ENCODE measurements at places on chromosomes 16 and 17.

GRCh38 chr16:68378436-68379415 lies 67.9 kb downstream of the PRMT7 start:
- no peaks in the 10 kb centered on the region for H3K36me3 ChIP-seq
- H3K4me1 ChIP-seq, result peaks cover 17% of the 10 kb centered on the region
- H3K27ac ChIP-seq, result no peak overlapping the region
- no peak overlapping the region for H3K4me3 ChIP-seq

DNA sequence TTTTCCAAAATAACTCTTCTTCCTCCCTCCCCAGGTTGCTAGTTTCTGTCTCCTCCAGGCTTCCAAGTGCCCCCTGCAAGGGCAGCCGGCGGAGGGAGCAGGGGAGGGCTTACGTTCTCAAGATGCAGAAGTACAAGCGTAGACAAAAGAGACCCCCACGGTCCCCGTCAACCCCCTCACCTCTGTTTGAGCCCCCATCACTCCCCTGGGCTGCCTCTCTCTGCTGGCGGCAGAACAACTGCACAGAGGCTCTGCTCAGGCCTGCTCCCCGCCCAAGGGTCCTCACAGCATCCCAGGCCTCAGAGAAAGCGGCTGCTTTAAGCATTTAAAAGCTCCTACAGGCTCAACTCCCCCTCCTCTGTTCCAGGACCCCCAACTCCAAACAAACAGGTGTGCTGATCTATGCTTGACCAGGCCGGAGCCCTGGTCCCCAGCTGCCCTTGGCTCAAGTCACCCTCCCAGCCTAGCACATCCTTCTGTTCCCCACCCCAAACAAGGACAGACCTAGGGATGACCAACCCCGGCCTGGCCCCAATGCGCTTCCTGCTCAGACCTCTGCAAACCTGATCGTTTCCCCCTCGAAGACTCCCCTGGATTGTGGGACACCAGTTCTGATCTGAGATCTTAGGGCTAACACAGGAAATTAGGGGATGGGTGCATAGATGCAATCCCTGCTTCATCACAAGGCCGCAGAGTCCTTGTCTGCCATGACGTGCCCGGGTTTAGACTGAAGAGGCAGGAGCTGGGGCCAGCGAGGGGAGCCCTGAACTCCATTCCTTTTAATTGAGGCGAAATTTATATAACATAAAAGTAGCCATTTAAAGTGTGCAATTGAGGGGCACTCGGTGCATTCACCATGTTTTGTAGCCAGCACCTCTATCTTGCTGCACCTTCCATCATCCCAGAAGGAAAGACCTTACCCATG lies 17.2 kb upstream of the RBFOX3 start:
- no peak overlapping the region for H3K27ac ChIP-seq
- no peak for DNase-seq
- no peaks in the 10 kb centered on the region for H3K36me3 ChIP-seq
- no peaks in the 10 kb centered on the region for H3K27me3 ChIP-seq

DNA sequence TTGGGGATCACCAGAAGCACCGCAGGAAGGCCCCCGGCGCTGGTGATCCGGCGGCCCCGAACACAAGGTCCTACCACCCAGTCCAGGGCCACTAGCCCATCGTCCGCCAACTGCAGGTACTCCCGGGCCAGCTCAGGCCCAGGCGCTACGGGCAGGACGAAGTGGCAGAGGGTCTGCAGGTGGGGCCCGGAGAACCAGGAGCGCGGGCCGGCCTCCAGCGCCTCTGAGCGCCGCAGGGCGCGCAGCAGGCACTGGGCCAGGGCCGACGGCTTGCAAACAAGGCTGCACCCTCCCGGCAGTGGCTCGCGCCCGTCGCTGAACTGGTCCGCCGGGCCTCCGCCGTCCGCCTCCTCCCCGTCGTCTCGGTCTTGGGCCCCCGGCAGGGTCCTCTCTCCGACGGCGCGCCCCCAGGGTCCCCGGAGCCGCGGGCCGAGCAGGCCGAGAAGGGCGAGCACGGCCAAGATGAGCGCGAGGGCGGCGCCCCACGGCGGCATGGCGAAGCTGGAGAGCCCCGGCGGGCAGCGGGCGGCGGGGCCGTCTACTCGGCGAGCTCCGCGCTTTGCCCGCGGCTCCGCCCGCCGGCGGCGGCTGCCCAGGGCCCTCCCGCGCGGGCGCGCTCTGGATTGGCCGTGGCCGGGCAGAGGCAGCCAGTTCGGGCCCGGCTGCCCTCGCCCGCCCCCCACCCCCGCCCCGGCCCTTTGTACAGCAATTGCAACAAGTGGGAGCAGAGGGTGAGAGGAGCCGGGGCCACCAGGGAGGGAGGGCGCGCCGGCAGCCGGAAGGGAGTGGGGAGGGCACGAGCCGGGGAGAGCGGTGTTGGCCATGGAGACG lies at the start of gene ABHD15:
ABHD15 (minus strand) TSS at position 565 of the 831 bp plus-strand sequence; CDS start at position 494, 71 bp downstream.
- H3K4me1 ChIP-seq, result peaks cover 33% of the 10 kb centered on the region
- H3K36me3 ChIP-seq, result peaks cover 7% of the 10 kb centered on the region
- peak within 1 kb of the TSS; percentile 78 for H3K27ac ChIP-seq

DNA sequence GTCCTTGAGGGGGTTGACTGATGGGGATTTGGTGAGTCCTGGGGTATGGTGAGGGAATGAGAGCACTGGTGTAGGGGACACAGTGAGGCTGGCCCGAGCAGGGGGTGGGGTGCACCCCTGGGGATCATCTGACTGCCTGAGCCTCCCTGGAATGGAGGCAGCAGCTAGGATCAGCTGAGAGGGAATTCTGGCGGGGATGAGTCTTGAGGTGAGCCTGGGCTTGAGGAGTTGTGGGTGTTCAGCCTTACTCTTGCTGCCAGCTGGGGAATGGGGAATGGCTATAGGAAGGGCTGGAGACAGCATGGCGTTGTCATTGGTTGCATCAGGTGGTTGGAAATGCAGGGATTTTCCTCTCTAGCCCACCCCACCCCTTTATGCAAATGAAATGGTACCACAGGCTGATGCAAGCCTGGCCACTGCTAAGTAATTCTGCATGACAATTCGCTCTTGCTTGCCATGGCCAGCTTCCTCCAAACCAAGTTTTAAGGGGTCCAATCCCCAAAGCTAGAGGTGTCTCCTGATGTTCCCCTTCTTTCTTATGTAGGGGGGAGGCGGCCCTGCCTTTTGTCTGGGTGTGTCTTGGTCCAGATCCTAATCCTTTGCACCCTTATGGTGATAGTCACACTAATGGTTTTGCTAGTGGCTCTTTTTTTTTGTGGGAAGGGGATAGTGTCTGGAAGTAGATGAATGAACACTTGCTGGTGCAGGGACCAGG lies 7.5 kb downstream of the NFE2L1 start:
- no peak for DNase-seq
- peaks cover 23% of the 10 kb centered on the region for H3K4me1 ChIP-seq
- H3K4me3 ChIP-seq, result no peak overlapping the region
- H3K27me3 ChIP-seq, result no peaks in the 10 kb centered on the region
- H3K27ac ChIP-seq, result no peak overlapping the region

DNA sequence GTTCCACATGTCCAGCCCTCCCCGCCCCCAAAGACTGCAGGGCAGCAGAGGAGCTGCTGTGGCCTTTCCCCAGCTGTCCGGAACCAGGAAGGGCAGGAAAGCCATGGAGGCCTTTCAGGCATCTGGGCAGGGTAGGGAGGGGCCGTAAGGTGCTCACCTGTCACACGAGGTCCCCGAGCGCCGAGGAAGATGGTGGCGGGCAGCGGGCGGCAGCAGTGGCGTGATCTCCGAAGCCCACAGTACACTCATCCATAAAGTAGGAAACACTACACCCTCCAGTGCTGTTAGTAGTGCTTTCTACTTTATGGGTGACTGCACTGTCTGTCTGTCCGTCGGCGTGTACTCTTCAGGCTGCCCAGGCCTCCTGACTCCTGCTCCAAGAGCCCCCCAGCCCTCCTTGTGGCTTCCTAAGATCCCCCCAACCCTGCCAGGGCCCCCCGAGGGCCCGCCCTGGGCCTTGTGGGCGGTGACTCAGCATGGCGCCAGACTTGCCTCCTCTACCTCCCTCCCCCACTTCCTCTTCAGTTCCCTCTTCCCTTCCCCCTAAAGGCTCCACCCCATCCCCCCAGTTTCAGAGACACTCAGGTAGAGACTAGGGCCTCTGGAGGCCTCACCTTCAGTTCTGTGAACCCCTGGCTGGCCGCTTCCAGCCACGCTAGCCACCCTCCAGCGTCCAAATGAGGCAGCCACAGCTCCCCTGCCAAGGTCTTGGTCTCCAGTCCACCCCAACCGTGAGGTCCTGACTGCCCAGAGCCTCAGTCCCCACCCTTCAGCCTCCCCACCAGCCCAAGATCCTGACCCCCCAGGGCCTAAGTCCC lies 2.6 kb upstream of the TSPOAP1 start:
- peak; percentile 91 for DNase-seq
- peak overlapping the region; percentile 99 for H3K4me3 ChIP-seq

DNA sequence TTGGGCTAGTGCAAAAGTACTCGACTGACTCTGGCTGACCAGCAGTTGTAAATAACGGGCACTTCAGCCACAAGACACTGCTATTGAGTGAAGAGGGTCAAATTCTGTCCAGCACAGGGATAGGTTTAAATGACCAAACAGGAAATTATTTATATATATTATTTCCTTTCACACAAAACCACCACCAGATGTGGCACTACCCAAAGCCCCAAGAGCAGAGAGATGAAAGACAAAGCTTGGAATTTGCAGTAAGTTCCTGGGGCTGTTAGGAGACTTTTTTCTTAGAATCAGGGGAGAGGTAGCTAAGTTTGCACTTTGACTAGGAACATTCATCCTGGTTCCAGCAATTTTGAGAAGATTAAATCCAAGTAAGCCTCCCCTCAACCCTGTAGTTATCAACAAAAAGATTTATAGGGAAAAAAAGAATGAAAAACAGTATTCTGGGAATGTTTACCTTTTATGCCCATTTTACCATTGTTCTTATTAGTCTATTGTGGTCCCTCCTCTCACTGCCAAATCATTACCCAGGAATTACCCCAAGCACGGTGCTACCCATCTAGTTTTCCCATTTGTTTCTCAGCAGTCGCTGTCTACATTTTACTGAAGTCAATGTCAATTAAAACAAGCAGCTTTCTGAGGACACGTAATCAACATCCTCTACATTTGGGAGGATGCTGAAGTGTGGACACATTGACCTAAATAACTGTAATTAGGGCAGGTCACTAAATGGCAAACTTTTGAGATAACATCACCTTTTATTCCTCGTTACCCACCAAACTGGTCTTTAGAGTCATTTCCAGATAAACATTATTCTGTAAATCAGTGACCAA lies 43.5 kb downstream of the GRB7 start:
- H3K27me3 ChIP-seq, result no peaks in the 10 kb centered on the region
- H3K4me3 ChIP-seq, result peak overlapping the region; percentile 57
- H3K4me1 ChIP-seq, result peaks cover 64% of the 10 kb centered on the region
- peaks cover 15% of the 10 kb centered on the region for H3K36me3 ChIP-seq
- peak overlapping the region; percentile 86 for H3K27ac ChIP-seq

DNA sequence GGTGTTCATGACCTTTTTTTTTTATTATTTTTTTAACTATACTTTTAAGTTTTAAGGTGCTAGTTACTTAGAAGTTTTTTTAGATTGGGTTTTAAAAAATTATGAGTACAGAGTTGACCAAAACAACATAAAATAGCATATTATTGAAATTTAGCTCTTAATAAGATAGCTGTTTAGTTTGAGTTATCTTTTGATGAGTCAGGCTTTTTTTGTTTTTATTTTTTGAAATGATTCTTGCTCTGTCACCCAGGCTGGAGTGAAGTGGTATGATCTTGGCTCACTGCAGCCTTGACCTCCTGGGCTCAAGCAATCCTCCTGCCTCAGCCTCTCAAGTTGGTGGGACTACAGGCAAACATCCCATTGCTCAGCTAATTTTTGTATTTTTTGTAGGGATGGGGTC lies 13.6 kb downstream of the ZNF750 start:
- H3K27me3 ChIP-seq, result no peaks in the 10 kb centered on the region
- no peak overlapping the region for H3K4me3 ChIP-seq
- peaks cover 11% of the 10 kb centered on the region for H3K36me3 ChIP-seq
- H3K4me1 ChIP-seq, result no peaks in the 10 kb centered on the region
- DNase-seq, result no peak
